NCI-H345 (cell line): ENCODE measurements at places on chromosomes 2 and 18.

DNA sequence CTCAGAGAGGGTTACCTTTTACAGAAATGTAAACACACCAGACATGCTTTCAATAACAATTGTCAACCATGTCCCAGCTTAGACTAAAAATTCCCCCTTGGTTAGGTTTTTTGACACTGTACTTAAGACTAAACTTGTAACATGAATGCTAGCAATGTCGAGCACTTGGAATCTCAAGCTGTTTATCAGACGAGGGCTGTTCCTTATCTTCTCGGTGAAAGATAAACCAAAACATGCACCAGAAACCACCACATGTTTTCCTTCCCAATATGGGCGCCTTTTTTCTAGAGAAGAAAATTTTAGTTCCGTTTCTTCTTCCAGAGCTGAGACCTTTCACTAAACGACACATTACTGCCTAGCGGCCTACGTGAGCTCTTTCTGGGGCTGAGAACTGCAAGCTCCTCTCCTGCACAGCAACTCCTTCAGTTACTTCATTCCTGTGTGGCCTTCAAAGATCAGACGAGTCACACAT lies 42.4 kb upstream of the ACKR3 start:
- DNase-seq: no peak

DNA sequence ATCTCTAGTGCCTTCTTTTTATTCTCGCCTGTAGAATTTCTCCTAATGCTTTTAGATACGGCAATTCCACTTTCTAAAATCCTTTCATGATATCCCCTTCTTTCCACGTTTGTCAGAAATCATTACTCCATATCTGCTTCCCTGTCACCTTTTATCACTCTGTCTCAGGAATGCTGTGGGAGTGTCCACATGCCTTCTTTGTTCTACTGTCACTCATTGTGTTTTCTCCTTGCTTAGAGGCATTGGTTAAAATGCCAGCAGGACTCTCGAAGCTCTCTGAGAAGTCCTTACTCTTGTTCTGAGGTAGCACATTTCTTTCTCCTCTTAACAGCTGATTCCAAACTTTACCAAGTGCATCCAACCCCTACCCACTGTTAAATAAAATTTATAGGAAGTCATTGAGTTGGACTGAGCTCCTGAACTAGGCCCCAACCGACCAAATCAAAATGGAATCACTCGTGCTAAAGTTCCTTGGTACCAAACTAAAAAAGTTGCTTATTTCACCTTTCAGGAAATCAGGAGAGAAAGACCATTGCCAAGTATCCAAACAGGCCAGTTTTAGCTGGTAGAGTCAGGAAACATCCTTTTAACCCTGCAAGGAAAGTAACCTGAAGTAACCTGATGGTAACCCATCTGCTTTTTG lies 10.6 kb upstream of the GALNT5 start:
- no peak for DNase-seq

GRCh38 chr2:200774920-200775319 lies 36.8 kb upstream of the BZW1 start:
- DNase-seq: no peak

DNA sequence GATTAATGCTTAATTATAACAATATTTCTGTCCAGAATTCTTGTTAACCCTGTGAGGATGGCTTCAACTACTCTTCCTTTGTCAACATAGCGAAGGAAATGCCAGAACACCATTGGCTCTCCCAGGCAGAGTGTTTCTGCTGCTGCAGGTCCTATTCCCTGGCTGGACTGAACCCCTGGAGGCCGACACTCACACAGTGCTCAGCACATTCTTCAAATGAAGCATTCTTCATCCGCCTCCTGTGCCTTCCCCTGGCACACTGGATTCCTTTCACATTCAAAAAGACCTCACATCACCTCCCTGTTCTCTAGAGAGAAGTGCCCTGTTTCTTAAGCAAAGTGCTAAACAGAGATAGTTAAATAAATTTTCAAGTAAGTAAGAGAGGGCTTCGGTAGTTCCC lies 187.3 kb upstream of the MSH6 start:
- DNase-seq: no peak

GRCh38 chr2:171675810-171676345 lies 11.4 kb upstream of the DYNC1I2 start:
- no peak for DNase-seq

DNA sequence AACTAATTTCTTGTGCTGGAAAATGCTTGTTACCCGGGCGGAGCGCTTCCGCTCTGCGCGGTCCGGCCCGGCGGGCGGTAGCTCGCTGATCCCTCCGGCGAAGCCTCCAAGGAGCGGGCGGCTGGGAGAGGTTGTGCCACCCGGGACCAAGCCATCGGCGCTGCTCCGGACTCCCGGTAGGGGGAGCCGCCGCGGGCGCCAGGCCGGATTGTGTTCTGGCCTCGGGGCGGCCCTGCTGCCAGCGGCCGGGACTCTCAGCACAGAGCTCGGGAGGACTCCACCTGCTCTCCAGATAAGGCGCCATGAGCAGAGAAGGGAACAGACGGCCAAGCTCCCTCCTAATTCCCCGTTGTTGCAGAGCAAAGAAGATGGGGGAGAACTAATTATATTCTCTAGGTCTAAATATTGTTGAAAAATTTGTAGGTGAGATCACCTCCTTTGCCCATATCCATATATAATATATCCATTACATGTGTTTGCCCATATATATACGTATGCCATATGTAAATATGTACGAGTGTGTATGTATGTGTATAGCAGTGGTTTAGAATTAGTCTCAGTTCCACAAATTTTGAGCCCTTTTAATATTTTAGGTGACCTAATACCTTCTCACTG lies 13.8 kb upstream of the SATB2 start:
- no peak for DNase-seq

DNA sequence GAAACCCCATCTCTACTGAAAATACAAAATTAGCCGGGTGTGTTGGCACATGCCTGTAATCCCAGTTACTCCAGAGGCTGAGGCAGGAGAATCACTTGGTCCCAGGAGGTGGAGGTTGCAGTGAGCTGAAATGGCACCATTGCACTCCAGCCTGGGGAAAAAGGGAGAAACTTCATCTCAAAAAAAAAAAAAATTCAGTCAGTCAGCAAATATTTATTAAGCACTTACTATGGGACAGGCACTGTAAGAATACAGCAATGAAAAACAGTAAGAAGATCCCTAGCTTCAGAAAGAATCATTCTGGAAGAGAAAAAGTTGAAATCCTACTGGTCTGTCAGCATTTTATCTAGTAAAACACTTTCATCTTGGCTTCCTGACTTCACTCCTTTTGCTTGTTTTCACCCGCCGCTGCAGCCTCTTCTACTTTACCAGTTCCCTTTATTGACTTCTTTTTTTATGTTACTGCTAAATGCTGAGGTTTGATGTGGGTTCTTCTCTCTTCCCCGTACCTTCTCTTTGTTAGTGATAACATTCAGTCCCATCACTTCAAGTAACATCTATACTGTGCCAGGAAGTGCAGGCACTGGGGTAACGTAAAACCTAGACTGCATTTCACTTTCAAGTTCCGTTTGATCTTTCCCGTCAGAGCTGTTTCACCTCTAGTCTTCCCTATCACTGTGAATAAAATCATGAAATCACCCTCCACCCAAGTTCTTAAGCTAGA lies 10.8 kb upstream of the TAF4B start:
- no peak for DNase-seq

- DNase-seq: no peak
These were observed 5.4 kb downstream of the RAB11FIP5 start for GRCh38 chr2:73107211-73107926.

GRCh38 chr2:104788742-104789455 lies 65.0 kb upstream of the POU3F3 start:
- no peak for DNase-seq

DNA sequence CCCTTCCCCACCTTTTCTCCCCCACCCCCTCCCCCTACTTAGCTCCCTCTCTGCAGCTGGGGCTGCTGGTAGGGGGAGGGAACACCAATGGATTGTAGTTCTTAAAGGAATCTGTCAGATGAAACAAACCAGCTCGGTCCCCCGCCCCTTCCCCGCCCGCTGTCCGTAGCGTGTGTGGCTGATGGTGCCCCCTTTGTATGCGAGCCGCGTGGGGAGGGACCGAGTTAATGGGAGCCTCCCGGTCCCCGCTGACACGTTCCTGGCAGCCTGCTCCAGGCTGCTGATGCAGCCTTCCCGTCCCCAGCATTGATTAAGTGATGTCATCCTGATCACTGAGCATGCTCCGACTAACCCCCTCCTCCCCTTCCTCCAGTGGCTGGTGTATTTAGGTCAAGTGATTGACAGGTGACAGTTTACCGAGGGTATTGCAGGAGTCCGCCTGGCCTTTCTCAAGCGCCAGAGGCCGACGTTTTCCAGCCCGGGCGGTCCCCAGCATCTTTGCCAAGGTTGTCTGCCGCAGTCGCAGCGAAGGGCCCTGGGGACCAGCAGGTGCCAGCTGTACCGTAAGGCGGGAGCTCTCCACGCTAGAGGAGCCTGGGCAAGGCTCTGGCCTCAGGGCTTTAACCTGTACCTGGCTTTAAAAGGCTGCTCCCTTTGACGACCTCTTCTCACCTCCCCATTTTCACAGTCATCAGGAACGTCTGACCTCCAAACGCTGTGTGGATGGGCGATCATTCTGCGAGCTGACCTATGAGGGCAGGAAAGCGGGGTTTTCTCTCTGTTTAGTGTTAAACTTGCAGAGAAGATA lies 1.8 kb downstream of the KIF5C start:
- peak; percentile 92 for DNase-seq

- DNase-seq: no peak
These were observed 22.9 kb upstream of the MGAT4A start for GRCh38 chr2:98753801-98754200.

- peak; percentile 43 for DNase-seq
These were observed 641.9 kb downstream of the SLC4A3 start for GRCh38 chr2:220269367-220269766.

DNA sequence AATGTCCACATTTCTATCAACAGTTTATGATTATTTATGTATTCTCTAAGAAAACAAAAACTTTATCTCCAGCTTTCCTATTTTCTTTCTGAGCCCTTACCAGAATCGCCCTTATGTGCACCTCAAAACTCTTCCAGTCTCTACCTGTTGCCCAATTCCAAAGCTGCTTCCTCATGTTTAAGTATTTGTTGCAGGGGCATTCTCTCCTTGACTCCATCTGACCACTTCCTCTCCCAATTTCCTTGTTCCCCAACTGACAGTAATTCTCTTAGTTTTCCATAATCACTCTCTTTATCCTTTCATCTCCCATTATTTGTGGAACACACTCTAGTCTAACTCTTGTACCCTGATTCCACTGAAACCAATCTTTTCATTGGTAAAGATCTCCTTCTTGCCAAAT lies 105.4 kb upstream of the RBBP8 start:
- no peak for DNase-seq

- DNase-seq: no peak
These were observed 6.0 kb upstream of the SERPINB5 start for GRCh38 chr18:63470751-63471150.

- DNase-seq: no peak
These were observed 289.7 kb downstream of the CCDC85A start for GRCh38 chr2:56473524-56473923.
